Midbrain (tissue), 1 donor: ENCODE measurements at places on chromosomes 7 and 10.
A peak's percentile ranks its signal among the peaks of the same experiment; 100 is the strongest.

- DNase-seq: no peak
These were observed at the start of gene LRCH4 for GRCh38 chr7:100585511-100586265. Gene LRCH4, minus strand, starts transcription at chr7:100586129. Its CDS starts 29 bp downstream, at chr7:100586100.

DNA sequence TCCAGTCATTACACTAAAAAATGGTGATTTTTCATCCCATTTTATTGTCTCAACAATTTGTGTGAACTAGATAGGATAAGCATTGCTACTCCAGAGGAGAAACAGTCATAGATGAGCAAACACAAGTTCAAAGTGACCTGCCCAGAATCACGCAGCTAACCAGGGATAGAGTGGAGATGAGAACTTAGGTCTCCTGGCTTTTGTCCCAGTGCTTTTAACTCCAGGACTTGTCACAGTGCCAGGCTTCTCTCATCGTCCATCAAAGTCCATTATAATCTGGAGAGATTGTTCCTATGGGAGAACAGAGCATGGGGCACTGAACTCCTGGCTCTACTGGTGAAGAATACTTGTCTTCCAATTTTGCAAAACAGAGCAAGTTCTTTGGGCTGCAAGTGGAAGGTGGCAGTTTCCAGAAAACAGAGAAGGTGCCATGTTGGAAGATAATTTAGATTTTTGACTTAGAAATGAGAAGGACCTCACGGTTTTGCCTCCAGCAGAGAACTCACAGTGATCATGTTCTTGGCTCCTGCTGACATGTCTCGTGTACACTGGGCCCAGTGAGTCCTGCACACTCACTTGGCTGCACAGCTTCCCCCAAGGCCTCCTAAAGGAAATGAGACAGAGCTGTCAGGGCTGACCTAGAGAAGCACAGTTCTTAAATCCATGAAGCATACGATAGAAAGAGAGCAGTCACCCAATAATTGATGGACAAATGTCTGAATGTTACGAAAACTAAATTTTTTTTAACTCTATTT lies 322.9 kb upstream of the NRP1 start:
- DNase-seq: no peak

DNA sequence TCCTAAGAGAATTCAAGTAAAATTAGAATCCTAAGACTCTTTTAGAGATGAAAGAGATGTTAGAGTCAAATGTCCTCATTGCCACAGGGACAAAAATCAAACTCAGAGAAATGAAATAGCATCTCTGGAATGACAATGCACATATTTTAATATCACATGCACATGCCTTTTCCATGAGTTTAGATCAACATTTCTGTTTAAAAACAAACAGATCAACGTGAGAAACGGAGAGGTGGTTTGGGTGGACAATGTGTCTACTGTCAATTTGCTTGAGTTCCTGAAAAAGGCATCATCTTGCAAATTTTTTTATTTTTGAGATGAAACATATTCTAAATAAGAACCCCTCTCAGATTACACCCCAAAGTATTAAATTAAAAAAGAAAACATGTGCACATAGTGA lies 130.0 kb downstream of the CHRM2 start:
- DNase-seq: no peak

- no peak for DNase-seq
These were observed 46.2 kb downstream of the GRK5 start for GRCh38 chr10:119253433-119254174.

DNA sequence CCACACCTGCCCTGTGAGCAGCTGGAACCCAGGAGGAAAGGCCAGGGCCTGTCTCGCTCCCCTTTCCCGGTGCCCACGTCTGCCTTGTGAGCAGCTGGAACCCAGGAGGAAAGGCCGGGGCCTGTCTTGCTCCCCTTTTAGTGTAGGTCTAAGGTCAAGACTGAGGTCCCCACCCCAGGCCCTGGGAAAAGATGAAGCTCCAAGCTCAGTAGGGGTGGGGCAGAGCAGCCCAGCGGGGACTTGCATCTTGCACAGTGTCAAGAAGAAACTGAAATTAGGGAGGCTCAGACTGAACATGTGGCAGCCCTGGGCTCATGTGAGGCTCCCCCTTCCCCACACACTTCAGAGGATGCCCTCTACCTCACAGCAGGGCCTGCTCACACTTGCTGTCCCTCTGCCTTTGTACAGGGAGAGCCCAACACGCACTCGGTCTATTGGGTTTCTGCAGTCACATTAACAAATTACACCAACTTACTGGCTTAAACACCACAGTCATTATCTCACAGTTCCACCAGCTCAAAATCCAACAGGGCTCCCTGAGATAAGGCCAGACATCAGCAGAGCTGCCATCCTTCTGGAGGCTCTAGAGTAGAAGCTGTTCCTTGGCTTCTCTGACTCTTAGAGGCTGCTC lies 12.4 kb downstream of the POLL start:
- no peak for DNase-seq

DNA sequence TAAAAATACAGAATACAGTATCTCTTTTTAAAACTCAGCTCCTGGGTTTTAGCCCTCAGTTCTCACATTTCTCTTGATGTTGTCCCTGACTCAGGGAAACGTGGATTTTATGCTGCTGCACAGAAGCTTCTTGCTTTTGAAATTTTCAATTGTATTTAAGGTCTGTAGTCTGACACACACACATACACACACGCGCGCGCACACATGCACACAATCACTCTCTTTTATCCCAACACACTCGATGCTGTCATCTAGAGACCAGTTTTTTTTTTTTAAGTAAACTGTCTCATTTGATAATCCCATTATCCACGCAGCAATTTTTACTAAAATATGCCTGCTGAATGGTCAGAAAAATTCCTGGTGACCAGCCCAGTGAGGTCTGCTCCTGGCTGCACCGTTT lies 108.6 kb downstream of the KMT2E start:
- peak; percentile 16 for DNase-seq

- no peak for DNase-seq
These were observed 569.4 kb downstream of the PTPRN2 start for GRCh38 chr7:158018098-158018762.

GRCh38 chr10:113523071-113523470 lies 29.8 kb upstream of the HABP2 start:
- DNase-seq: peak; percentile 16

GRCh38 chr7:129845178-129845971 lies 107.4 kb downstream of the UBE2H start:
- no peak for DNase-seq

- no peak for DNase-seq
These were observed 31.6 kb upstream of the ETV1 start for GRCh38 chr7:14021069-14021468.

GRCh38 chr10:21526188-21526859 lies 842 bp upstream of the SKIDA1 start:
- peak; percentile 83 for DNase-seq

- DNase-seq: no peak
These were observed 145.9 kb downstream of the CTNNA3 start for GRCh38 chr10:67550046-67550445.

DNA sequence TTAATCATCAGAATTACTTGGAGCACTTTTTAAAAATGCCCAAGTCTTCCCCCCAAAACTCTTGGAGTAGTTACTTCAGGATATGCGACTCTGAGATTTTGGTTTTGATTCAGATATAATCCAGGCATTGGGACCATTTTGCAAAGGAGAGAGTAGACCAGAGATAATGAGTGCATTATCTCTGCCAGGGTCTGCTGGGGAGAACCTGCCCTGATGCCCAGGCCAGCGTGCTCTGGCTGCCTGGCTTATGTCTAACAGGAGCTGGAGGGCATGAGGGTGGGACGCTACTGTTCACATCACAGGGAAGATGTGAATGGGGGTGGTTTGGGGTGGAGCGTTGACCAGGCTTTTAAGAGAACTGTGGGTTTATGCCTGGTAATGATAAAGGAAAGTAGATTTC lies 336.2 kb downstream of the DPP6 start:
- DNase-seq: no peak

GRCh38 chr10:74293686-74294371 lies 142.8 kb downstream of the ADK start:
- DNase-seq: no peak

DNA sequence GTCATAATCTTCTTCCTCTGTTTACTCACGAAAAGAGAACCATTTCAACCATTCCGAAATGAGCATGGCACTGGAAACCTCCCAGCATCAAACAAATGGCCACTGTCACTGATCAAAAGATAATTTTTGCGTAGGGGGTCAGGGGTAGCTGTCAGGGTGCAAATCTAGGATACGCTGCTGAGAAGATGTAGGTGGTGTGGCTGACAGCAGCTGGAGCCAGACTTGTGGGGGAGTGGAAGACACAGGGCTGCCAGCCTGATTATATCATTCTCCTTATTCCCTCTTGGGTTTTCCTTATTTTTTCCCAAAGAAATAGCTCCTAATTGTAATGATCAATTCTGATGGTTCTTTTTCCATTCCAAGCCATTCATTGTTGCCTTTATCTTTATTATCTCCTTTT lies 266.1 kb downstream of the SORCS1 start:
- DNase-seq: no peak

DNA sequence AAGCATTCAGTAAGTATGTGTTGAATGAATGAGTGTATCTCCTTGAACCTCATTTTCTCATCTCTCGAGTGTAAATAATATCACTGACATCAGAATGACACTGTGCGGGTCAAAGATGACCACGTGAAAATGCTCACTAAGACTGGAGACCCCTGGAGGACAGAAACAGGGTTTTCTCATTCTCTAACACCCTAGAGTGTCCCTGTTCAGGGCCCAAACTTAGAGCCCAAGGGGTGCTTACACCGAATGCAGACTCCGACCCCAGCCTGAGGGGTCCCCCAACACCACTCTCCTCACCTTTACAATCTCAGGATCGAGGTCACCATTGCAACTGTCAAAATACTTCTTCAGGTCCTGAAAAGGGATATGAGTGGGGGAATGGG lies 1.4 kb downstream of the CDK5 start:
- no peak for DNase-seq

DNA sequence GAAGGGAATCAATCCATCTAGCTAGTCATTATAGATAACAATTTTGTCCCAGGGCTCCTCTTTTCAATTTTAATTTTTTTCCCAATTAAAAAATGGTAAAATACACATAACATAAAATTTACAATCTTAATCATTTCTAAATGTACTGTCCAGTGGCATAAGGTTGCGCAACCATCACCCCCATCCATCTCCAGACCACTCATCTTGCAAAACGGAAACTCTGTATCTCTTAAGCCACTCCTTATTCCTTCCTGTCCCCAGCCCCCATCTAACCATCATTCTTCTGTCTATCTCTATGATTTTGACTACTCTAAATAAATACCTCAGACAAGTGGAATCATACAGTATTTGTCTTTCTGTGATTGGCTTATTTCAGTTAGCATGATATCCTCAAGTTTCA lies 46.1 kb upstream of the RAB18 start:
- DNase-seq: no peak

DNA sequence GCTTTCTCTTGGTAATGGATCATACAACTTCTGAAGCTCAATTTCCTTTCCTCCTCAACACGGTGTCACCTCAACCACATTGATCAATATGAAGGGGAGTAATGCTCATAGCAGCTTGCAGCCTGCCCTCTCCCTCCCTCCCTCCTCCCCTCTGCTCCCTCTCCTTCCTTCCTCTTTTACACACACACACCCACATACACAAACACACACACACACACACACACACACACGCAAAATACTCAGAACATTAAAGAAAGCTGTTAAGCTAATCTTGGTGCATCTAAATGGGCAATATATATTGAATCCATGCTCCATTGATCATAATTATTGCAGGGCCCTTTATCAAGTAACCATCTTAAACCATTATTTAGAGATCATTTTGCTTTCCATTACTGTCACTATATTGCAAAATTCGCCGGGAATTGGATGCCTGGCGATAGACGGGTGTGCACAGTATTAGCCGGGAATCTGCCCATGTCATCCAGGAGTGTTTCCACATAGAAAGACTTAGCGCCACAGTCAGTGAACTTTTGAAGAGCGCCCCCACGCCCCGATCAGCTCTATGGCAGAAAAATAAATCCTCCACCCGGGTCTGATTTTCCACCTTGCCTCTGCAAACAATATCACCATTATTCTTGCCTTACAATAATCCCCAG lies 122.0 kb downstream of the PRLHR start:
- no peak for DNase-seq

DNA sequence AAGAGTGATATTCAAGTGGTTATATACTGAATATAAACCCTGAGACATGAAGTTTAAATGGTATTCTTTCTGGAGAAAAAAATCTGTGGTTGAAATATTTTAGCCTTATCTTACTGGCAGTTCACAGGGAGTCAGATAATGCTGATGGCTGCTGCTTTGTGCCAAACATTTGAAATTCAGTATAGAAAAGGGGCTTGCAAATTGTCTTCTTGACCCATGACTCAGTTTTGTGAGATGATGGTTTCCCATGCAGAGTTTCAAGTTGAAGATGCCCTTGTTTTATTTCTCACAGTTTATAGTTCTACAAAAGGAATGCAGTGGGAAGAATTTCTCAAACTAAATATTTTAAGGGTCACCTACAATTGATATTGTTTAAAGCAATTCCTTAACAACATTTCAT lies 251.1 kb upstream of the MEOX2 start:
- DNase-seq: no peak

- peak; percentile 9 for DNase-seq
These were observed 9.4 kb upstream of the ANKRD1 start for GRCh38 chr10:90930070-90930837.

DNA sequence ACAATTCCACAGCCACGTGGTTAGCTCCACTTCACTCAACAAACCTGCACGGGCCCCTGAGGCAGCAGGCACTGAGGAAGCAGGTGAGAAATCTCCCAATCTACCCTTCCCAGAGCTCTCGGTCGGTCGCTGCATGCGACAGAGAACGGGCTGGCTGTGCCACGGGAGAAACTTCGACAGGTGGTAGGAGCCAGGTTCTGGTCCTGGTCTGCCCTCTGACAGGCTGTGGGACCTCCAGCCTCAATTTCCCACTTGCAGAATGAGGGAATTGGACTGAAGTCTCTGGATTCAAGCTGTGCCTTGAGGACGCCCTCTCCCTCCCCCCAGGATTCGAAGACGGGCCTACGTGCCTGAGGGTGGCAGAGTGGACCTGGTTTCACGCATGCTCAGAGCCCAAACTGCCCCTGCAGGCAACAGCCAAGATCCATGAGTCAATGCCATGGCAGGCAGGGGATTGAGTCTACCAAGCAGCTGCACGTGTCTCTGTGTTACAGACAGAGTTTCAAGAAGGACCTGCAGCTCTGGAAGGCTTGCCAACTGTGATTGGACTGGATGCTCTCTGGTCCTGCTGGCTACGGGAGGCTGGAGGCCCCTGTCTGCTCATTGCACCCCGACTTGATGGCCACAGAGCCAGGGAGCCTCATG lies 215.0 kb downstream of the USP6NL start:
- DNase-seq: no peak

- no peak for DNase-seq
These were observed 46.3 kb downstream of the STARD3NL start for GRCh38 chr7:38224392-38224791.

- DNase-seq: peak; percentile 32
These were observed 53.1 kb upstream of the CXCL12 start for GRCh38 chr10:44437840-44438511.

GRCh38 chr7:5441840-5442503 lies 18.3 kb upstream of the TNRC18 start:
- no peak for DNase-seq

DNA sequence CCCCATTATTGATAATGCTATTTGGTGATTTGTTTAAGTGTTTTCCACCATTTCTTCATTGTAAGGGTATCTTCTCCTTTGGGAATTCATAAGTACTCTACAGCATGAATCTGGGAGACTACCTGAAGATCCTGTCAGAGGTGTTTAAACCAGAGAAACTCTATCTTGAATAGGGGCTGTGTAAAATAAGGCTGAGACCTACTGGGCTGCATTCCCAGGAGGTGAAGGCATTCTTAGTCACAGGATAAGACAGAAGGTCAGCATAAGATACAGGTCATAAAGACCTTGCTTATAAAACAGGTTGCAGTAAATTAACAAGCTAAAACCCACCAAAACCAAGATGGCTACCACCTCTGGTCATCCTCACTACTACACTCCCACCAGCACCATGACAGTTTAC lies 13.4 kb upstream of the OR2A5 start:
- DNase-seq: no peak
